ENCODE measurements at places on chromosomes 4 and X. TPM values are rescaled to one million over a fixed set of nuclear protein-coding genes. Genes with fewer than 3 reads are reported as not detected.

The ENAM gene
- total RNA-seq, result not detected

The CT55 gene
- total RNA-seq, result not detected

The NPNT gene
- total RNA-seq, result 0.30 TPM

The F9 gene
- not detected for total RNA-seq

The CXCL3 gene
- 11.9 TPM for total RNA-seq

The TSPAN6 gene
- total RNA-seq, result 36.6 TPM

Measured in smooth muscle cell of the umbilical artery (primary cell).